ENCODE measurements at places on chromosomes 7 and 10.

- no peak for DNase-seq
Observed at GRCh38 chr7:137563981-137564380, 220.4 kb upstream of the PTN start.

- DNase-seq: no peak
Observed at GRCh38 chr10:71527135-71527534, 130.4 kb downstream of the CDH23 start.

DNA sequence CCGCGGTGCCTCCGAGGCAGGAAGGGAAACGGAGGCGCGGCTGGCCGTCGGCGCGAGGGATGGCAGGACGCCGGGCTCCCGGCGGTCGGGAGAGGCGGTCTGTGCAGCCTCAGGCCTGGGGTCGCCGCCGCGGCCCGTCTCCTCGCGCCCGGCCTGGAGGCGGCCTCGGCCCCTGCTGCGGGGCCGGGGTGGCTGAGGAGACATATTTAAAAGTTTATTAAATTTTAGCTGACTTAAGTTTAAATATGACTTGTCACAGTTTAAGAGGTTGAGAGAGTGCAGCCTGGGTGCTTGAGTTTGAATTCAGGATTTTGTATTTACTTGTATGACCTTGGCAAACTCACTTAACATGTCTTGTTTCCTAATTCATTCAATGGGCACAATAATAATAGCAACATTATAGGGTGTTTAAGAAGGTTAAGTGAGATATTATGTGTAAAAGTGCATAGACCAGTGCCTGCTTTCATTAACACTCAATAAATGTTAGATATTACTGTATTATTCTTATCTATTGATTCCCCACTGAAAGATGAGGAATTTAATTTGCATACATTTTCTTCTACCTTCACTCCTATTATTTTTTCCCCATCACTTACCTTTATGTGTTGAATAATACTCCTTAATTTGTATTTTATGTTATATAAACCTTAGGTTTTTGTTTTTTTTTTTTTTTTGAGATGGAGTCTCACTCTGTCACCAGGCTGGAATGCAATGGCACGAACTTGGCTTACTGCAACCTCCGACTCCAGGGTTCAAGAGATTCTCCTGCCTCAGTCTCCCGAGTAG, 718 bp downstream of the DYNC2I1 start:
- DNase-seq: no peak

- no peak for DNase-seq
Observed at GRCh38 chr10:132560241-132560731, 22.7 kb downstream of the INPP5A start.

GRCh38 chr7:21768279-21768678, 177.4 kb downstream of the CDCA7L start:
- DNase-seq: no peak
